ENCODE measurements at places on chromosomes 7 and 10. TPM values are rescaled to one million over a fixed set of nuclear protein-coding genes. Genes with fewer than 3 reads are reported as not detected.

DNA sequence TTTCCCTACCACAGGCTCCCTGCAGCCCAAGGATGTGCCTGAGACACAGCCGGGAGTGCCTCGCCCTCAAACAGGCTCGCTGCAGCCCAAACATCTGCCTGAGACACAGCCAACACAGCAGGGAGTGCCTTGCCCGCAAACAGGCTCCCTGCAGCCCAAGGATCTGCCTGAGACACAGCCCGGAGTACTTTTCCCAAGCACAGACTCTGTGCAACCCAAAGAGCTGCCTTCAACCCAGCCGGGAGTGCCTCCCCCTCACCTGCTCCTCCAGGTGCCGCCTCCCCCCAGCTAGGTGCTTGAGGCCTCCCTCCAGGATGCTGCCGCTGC lies 42.9 kb downstream of the ANTXRL start:
- DNase-seq, result no peak
- H3K4me1 ChIP-seq, result no peaks in the 10 kb centered on the region
- H3K27me3 ChIP-seq, result no peaks in the 10 kb centered on the region
- no peaks in the 10 kb centered on the region for H3K36me3 ChIP-seq

The RAB11FIP2 gene
- 10.5 TPM for total RNA-seq

The STYXL1 gene
- 15.4 TPM for total RNA-seq

GRCh38 chr7:142030294-142030693 lies 34.6 kb downstream of the MGAM start:
- no peak for DNase-seq
- no peaks in the 10 kb centered on the region for H3K27me3 ChIP-seq
- no peak overlapping the region for H3K4me3 ChIP-seq
- H3K27ac ChIP-seq, result no peak overlapping the region
- H3K36me3 ChIP-seq, result no peaks in the 10 kb centered on the region

DNA sequence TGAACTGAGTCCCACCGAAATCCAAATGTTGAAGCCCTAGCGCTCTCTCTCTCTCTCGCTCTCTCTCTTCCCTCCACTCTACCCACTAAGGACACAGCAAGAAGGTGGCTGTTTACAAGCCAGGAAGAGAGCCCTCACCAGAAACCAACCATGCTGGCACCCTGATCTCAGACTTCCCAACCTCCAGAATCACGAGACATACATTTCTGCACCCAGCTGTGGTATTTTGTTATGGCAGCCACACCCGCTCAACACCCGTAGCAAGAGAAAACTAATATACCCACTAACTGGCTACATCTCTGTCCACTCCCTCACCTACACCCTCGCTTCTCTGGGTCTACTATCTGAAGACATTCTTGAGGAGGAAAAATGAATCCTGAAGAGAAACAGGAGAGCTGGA lies 54.8 kb downstream of the CREB3L2 start:
- no peak overlapping the region for H3K4me3 ChIP-seq
- H3K4me1 ChIP-seq, result peaks cover 21% of the 10 kb centered on the region
- H3K27me3 ChIP-seq, result no peaks in the 10 kb centered on the region
- no peak overlapping the region for H3K27ac ChIP-seq
- H3K36me3 ChIP-seq, result peaks cover 2% of the 10 kb centered on the region
- no peak for DNase-seq

DNA sequence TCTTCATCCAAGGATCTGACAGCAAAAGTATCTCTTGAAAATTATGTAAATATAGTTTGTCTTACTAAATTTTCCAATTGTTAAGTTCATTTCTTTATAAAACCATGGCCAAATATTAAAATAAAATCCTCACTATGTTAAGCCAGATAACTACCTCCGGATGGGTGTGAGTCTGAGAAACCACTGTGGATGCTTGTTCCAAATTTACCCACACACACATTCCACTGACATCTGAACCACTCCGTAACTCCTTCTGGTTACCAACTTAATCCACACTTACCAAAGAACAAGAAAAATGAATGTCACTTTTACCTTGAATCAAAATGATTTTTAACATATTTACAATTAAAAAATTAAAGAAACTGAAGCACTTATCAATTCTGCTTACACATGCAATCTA lies 19.7 kb downstream of the CYTH3 start:
- peak overlapping the region; percentile 57 for H3K27ac ChIP-seq
- H3K4me3 ChIP-seq, result no peak overlapping the region
- DNase-seq, result no peak

GRCh38 chr10:59623133-59624121 lies 86.2 kb downstream of the SLC16A9 start:
- H3K4me1 ChIP-seq, result no peaks in the 10 kb centered on the region
- H3K27ac ChIP-seq, result peak overlapping the region; percentile 10
- DNase-seq, result no peak
- H3K4me3 ChIP-seq, result no peak overlapping the region

- H3K27me3 ChIP-seq, result no peaks in the 10 kb centered on the region
- peaks cover 56% of the 10 kb centered on the region for H3K4me1 ChIP-seq
- DNase-seq, result peak; percentile 64
- no peaks in the 10 kb centered on the region for H3K36me3 ChIP-seq
Measured at GRCh38 chr10:63699785-63700613, 178.8 kb downstream of the REEP3 start.

The ERVW-1 gene
- total RNA-seq, result not detected

The GRIFIN gene
- total RNA-seq, result not detected

DNA sequence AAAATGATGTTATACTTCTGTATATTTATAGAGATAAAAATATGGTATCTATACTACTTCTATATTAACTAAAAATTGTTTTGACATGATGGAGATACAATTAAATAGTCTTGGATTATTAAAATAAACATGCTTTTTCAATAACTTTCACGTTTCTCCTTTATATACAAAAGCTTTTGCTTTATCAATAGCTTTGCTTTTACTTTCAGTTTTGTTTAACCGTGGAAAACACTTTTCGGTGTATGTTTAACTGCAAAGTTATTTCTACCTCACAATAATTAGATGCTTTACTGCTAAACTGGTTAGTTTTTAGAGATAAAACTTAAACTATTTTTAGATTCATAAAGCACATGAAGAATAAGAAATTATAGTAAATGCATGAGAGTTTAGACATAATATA lies 432.1 kb upstream of the PCDH15 start:
- no peaks in the 10 kb centered on the region for H3K4me1 ChIP-seq
- H3K27me3 ChIP-seq, result no peaks in the 10 kb centered on the region
- H3K4me3 ChIP-seq, result no peak overlapping the region

DNA sequence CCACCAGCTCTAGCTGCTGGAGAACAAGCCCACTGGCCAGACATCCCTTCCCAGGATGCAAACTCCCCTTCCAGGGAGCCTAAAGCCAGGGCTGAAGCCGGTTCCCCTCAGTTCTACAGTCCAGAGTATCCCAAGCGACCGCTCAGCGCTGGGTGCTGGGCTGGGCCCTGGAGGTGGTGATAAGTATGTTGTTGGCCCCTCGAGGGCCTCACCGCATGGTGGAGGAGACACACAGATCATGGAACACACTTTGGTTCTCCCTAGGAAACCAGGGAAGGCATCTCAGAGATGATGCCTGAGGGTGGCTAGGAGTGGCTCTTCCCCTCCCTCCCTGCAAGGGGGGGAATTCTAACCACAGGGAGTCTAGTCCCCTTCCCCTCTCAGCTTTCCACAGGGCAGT lies 4.4 kb downstream of the PODXL start:
- no peak overlapping the region for H3K27ac ChIP-seq
- no peaks in the 10 kb centered on the region for H3K36me3 ChIP-seq
- H3K4me1 ChIP-seq, result peaks cover 6% of the 10 kb centered on the region
- H3K27me3 ChIP-seq, result no peaks in the 10 kb centered on the region

The NYAP1 gene
- 0.15 TPM for total RNA-seq

The LIPN gene
- total RNA-seq, result not detected

The HOGA1 gene
- total RNA-seq, result 3.8 TPM

DNA sequence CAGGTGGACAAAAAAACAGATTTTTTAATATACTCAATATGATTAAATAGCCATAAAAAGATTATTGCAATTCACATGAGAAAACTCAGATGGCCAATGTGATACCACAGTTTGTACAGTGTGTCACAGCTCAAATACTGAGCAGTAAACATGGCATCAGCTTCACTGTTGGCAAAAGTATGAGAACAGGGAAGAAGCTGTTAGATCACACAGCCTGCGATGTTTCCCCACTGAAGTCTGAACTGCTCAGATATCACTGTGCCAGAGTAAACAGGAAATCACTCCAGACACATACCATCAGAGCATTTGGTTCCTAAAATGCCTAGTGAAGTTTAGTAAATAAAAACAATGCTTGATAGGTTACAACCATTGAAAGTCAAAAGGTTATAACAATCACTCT lies 347.8 kb downstream of the ETV1 start:
- DNase-seq, result no peak
- no peaks in the 10 kb centered on the region for H3K27me3 ChIP-seq
- no peaks in the 10 kb centered on the region for H3K36me3 ChIP-seq
- H3K4me1 ChIP-seq, result no peaks in the 10 kb centered on the region
- H3K4me3 ChIP-seq, result no peak overlapping the region
- peak overlapping the region; percentile 47 for H3K27ac ChIP-seq

DNA sequence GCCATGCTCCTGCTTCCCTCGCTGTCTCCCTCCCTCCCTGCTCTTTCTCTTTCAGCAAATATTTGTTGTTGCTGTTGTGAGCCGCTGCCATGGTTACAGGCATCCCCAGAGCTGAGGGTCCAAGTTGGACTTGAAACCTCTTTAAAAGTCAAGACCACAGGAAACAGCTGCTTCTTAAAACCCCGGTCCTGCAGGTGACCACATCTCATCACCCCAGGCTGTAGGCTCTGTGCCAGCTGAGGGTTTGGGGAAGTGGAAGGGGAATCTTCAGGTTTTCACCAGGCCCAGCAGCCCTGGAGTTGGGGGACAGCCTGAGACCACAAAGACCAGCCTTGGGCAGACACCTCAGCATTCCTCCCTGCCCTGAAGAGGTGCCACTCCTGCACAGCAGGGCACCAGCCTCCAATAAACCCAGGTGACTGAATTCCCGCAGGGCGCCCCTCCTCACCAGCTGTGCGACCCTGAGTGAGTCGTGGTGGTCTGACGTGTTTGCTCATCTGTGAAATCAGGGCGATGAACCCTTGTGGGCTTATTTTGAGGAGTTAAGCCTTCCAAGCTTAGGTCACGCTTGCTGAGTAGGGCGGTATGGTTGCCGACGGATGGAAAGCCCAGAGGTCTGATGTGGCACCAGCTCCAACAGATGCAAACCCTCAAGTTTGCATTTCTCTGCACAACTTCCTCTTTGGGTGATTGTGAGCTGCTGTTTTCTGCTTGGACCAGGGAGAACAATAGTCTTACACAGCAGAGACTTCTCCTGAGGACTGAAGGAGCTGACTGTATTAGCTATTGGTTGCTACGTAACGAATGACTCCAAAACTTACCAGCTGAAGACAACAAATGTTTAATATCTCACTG lies 24.8 kb downstream of the NPTX2 start:
- H3K27me3 ChIP-seq, result peaks cover 3% of the 10 kb centered on the region
- no peak for DNase-seq
- no peaks in the 10 kb centered on the region for H3K4me1 ChIP-seq
- no peaks in the 10 kb centered on the region for H3K36me3 ChIP-seq
- H3K4me3 ChIP-seq, result no peak overlapping the region

GRCh38 chr10:13585195-13585751 lies 1.5 kb upstream of the PRPF18 start:
- H3K4me3 ChIP-seq, result no peak overlapping the region
- H3K27ac ChIP-seq, result no peak overlapping the region
- no peak for DNase-seq
- no peaks in the 10 kb centered on the region for H3K36me3 ChIP-seq
- peaks cover 3% of the 10 kb centered on the region for H3K27me3 ChIP-seq
- peaks cover 11% of the 10 kb centered on the region for H3K4me1 ChIP-seq

DNA sequence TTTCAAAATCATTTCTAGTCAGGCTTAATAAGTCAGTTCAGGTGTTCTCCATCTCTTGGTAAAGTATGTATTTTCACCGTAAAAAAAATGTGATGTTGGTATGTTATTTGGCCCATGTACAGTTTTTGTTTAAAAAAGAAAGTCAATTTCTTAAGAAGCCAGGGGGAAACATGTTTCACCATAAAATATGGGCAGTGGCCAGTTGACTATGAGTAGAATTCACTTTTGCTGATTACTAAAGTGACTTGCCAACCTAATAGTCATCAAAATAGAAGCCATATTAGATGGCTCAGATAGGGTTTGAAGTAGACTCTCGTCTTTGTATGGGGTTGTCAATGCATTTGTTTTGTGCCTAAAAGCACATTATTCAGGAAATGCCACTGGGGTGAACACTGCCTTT lies 266.3 kb downstream of the BICC1 start:
- H3K27ac ChIP-seq, result no peak overlapping the region

- peak overlapping the region; percentile 88 for H3K27ac ChIP-seq
- peaks cover 30% of the 10 kb centered on the region for H3K4me1 ChIP-seq
- H3K4me3 ChIP-seq, result no peak overlapping the region
- no peak for DNase-seq
- no peaks in the 10 kb centered on the region for H3K27me3 ChIP-seq
Measured at GRCh38 chr10:77974396-77975074, 48.0 kb upstream of the DLG5 start.

The SFTPA1 gene
- 0.64 TPM for total RNA-seq

DNA sequence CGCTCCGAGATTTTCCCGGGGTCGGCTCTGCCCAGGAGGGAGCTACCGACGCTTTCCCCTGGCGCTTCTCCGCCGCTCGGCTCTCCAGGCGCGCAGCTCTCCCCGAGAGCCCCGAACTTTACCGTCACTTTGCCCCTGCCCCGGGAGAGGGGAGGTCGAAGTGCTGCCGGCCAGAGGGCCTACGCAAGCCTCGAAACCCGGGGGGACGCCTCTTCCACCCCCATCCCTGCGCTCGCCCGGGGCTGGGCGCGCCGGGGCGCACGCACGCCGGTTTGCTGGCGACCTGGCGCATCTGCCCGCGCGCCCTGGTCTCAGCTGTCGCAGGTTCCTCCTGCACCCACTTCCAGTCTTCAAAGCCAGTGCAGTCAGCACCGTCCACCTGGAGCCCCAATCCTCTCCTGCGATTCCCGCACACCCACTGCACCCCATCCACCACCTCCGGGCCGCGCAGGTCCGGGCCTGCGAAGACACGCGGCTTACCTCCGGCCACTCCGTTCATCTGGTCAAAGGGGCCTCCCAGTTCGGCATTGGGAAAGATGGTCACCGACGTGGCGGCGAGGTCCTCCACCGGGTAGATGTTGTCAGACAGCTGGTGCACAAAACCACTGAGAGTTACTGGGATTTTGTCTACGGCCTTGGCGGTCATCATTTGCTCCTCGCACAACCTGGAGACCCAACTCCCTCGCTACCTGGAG lies 638 bp downstream of the EGR2 start:
- H3K4me1 ChIP-seq, result peaks cover 21% of the 10 kb centered on the region
- peak overlapping the region; percentile 79 for H3K4me3 ChIP-seq
- no peak overlapping the region for H3K27ac ChIP-seq

GRCh38 chr10:110007701-110008517 lies at the start of gene ADD3:
TSS of gene ADD3 (plus strand) at chr10:110007984. CDS start at chr10:110100654, 92,670 bp downstream.
- H3K27me3 ChIP-seq, result no peaks in the 10 kb centered on the region
- H3K36me3 ChIP-seq, result no peaks in the 10 kb centered on the region
- H3K4me3 ChIP-seq, result peak within 1 kb of the TSS; percentile 99
- H3K27ac ChIP-seq, result peak within 1 kb of the TSS; percentile 83
- peaks cover 28% of the 10 kb centered on the region for H3K4me1 ChIP-seq
- DNase-seq, result peak; percentile 96

DNA sequence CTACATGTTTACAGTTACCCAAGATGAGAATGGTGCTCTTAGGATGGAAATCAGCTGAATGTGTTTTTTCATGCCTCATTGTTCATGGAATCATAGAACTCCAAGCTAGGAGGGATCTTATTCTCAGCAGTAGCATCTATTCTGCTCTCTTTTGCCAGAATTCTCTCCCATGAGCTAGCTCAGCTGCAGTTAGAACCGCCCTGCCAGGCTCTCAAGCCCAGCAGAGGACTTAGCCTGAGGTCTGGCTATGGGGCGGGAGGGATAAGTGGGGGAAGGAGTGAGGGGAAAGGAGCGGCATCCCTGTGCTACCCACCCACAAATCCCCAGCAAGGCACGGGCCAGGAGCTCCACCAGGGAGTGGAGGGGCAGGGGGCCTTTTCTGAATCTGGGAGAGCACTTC lies 120.7 kb upstream of the PLXNA4 start:
- no peak for DNase-seq
- no peak overlapping the region for H3K4me3 ChIP-seq
- no peaks in the 10 kb centered on the region for H3K27me3 ChIP-seq
